ENCODE measurements at places on chromosomes 5 and 9.
A peak's percentile ranks its signal among the peaks of the same experiment; 100 is the strongest.

DNA sequence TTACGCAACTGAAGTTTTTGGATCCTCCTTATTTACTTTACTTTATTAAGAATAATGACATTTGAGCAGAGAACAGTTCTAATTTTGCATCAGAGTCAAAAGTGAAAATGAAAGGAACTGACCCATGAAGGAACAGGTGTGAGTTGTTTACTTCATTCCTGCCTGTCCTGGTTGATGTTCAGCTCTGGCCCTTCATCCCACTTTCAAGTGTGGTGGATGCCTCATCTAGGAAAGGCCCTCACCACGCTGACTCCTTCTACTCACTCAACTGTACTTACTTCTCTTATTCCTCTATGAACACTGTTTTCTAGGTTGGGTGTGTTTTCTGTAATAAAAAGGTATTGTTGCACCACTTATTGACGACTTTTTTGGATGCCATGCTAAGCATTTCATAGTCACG lies 61.8 kb upstream of the PLEKHG4B start:
- DNase-seq: no peak

GRCh38 chr5:128736553-128736952 lies 198.5 kb upstream of the FBN2 start:
- no peak for DNase-seq

GRCh38 chr5:151295791-151296477 lies 7.6 kb downstream of the SLC36A3 start:
- no peak for DNase-seq

GRCh38 chr9:99762470-99762869 lies 59.2 kb upstream of the NR4A3 start:
- no peak for DNase-seq

DNA sequence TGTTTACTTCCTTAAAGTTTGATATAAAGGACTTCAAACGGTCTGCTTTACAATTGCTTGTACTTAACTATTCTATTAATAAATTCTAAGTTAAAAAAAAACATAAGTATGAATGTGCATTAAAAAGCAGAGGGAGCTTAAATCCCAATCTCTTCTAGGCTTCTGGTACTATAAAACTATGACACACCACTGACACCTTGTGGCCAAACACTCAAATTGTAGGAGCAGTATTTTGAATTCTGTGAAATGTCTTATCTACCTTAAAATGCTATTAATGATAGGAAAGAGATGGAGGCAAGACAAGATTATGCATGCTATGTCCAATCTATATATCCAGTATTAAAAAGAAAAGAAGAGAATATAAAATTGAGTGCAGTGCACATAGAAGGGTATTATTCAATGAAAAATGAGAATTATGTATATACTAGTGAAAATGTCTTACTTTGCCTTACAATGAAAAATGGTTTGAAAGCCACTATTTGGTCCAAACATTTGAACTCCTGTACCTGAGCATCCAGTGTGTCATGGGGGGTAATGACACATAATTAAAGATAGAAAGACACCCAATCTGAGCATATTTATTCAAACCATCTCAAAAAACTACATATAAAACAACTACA lies 87.6 kb downstream of the ERP44 start:
- DNase-seq: peak; percentile 78

- DNase-seq: peak; percentile 60
These were observed 52.8 kb downstream of the CAST start for GRCh38 chr5:96714951-96715451.

GRCh38 chr9:76732341-76732958 lies 31.8 kb upstream of the PCA3 start:
- no peak for DNase-seq

- DNase-seq: no peak
These were observed 87.6 kb upstream of the TMED7 start for GRCh38 chr5:115713408-115713807.

- peak; percentile 41 for DNase-seq
These were observed 7.7 kb downstream of the RASGEF1C start for GRCh38 chr5:180201051-180201987.
